Thoracic aorta (tissue), 2 donors: ENCODE measurements at places on chromosomes 11 and 22. TPM values are rescaled to one million over a fixed set of nuclear protein-coding genes. Genes with fewer than 3 reads are reported as not detected.
A peak's percentile ranks its signal among the peaks of the same experiment; 100 is the strongest.

Gene MMP7
- total RNA-seq, result not detected

Gene A4GALT
- total RNA-seq, result 77.3 TPM

Gene EXPH5
- 1.9 TPM for total RNA-seq

Gene KRTAP5-9
- total RNA-seq, result not detected

Gene ANGPTL5
- total RNA-seq, result 2.0 TPM

Gene MMP1
- 0.71 TPM for total RNA-seq

Gene GTSE1
- total RNA-seq, result 0.41 TPM

Gene GAL3ST3
- 1.1 TPM for total RNA-seq

Gene MOGAT2
- not detected for total RNA-seq

Gene DDI1
- not detected for total RNA-seq

Gene ZBTB16
- total RNA-seq, result 314 TPM

GRCh38 chr22:26461188-26461810 is 22.3 kb downstream of the HPS4 start:
- H3K27me3 ChIP-seq, result no peaks in the 10 kb centered on the region
- H3K36me3 ChIP-seq, result peaks cover 44% of the 10 kb centered on the region
- H3K4me3 ChIP-seq, result no peak overlapping the region
- H3K4me1 ChIP-seq, result no peaks in the 10 kb centered on the region

DNA sequence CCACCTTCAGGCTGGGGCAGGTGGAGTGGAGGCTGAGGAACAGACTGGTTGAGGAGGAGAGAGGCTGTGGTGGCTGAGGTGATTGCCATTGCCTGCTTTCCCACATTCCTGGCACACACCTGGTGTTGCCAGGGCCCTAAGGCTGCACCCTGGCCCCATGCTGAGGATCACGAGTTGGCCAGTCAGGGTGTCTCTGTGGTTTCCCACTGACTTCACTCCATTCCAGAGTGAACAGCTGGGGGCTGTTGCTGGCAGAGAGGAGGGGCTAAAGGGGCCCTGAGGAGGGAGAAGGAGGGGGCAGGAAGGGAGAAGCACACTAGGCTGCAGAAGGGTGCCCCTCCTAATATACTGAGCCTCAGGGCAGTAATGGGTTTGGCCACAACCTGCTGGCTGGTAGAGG is 1.8 kb downstream of the TMEM86A start:
- peaks cover 21% of the 10 kb centered on the region for H3K4me1 ChIP-seq
- H3K27me3 ChIP-seq, result no peaks in the 10 kb centered on the region
- no peak overlapping the region for H3K27ac ChIP-seq
- no peaks in the 10 kb centered on the region for H3K36me3 ChIP-seq

DNA sequence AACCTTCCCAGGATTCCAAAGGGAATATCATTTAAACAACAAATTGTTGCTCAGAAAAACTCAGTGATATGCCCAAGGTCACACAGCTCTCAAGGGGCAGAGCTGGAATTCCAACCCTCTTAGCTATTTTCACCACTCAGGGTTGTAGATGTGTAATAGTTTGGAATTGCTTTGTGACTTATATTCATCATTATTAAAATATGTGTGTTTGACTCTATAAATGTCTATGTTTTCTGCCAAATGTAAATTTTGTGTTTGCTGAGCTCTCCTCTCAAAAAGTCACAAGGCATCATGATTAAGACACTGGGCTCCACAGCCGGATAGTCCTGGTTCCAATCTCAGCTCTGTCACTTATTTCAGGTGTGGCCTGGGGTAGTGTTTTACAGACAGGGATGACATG is 407.3 kb downstream of the TMEM135 start:
- H3K27me3 ChIP-seq, result no peaks in the 10 kb centered on the region
- peaks cover 10% of the 10 kb centered on the region for H3K4me1 ChIP-seq
- no peak overlapping the region for H3K27ac ChIP-seq
- DNase-seq, result no peak

GRCh38 chr11:17668166-17668565 is 51.2 kb upstream of the MYOD1 start:
- H3K27ac ChIP-seq, result no peak overlapping the region
- H3K36me3 ChIP-seq, result no peaks in the 10 kb centered on the region
- H3K4me1 ChIP-seq, result no peaks in the 10 kb centered on the region
- H3K4me3 ChIP-seq, result no peak overlapping the region
- H3K27me3 ChIP-seq, result no peaks in the 10 kb centered on the region

GRCh38 chr11:61531044-61531443 is 22.5 kb downstream of the LRRC10B start:
- H3K27ac ChIP-seq, result no peak overlapping the region
- H3K4me3 ChIP-seq, result no peak overlapping the region
- no peaks in the 10 kb centered on the region for H3K36me3 ChIP-seq
- DNase-seq, result no peak
- no peaks in the 10 kb centered on the region for H3K27me3 ChIP-seq

DNA sequence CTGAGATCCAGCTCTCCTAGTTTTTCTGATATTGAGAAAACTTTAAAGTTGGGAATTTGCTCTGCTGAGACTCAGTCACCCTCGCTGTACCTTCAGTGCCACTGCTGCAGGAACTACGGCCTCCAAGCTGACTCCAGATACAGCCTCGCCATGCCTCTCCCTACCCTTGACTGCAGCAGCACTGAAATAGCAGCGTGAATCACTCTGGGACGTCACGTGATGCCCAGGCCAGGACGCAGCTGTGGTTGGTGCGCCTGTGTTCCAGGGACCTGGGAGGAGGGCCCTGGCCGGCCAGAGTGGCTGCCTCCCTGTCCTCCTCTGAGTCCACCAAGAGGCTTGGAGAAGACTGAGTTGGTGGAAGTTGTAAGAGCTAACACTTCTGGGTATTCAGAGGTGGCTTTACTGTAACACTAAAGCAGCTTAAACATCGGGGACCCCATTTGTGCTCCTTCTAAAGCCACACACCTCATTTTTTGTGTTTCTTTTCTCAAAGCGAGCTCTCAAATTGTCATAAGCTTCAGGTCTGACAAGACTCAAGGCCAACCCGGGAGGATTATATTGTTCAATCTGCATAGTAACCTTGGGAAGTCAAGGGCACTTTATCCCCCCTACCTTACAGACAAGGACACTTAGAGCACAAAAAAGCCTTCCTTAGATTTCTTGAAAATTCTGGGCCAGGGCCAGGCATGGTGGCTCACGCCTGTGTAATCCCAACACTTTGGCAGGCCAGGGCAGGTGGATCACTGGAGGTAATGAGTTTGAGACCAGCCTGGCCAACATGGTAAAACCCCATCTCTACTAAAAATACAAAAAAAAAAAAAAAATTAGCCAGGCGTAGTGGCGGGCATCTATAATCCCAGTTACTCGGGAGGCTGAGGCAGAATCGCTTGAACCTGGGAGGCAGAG is 4.2 kb upstream of the STIP1 start:
- H3K4me3 ChIP-seq, result peak overlapping the region; percentile 63
- H3K27me3 ChIP-seq, result no peaks in the 10 kb centered on the region
- H3K4me1 ChIP-seq, result peaks cover 25% of the 10 kb centered on the region

DNA sequence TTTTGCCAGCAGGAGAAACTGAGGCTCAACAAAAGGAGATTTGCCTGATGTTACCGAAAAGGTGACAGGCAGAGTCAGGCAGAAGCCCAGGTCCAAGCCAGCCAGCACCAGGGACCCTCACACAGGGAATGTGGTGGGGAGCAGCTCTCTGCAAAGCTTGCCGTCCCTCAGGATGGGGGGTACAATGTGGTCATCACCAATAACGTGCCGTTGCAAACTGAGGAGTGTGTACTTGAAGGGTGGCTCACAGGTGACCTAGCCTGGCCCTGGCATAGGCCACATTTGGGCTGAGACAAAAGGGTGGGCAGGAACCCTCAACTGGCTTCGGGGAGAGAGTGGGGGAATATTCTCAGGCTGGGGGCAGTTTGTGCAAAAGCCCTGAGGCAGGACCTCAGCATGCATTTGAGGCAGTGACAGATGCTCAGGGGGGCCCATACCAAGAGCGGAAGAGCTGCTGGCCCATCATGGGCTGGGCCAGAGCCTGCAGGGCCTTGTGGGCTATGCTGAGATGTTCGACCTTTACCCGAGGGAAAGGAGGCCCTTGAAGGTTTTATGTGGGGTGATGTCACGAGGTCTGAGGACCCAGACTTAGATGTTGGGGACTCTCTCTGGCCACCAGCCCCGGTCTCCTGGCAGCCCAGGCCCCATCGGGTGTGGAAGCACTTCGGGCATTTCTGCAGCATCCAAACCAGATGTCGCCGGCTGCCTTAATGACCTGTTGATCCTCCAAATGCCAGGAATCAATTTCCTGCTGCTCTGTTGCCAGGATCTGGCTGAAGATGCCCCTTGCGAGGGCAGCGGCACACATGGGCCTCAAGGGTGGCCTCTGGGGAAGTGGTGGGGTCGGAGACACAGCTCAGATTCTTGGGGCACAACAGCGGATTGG is 57.4 kb upstream of the SHISAL1 start:
- no peak overlapping the region for H3K27ac ChIP-seq
- no peaks in the 10 kb centered on the region for H3K36me3 ChIP-seq
- H3K4me1 ChIP-seq, result no peaks in the 10 kb centered on the region
- DNase-seq, result no peak
- H3K27me3 ChIP-seq, result no peaks in the 10 kb centered on the region

- no peaks in the 10 kb centered on the region for H3K36me3 ChIP-seq
- H3K4me3 ChIP-seq, result peak overlapping the region; percentile 48
- no peaks in the 10 kb centered on the region for H3K27me3 ChIP-seq
- DNase-seq, result peak; percentile 92
- H3K4me1 ChIP-seq, result peaks cover 45% of the 10 kb centered on the region
Measured at GRCh38 chr22:35376728-35377472, 4.0 kb upstream of the HMOX1 start.

DNA sequence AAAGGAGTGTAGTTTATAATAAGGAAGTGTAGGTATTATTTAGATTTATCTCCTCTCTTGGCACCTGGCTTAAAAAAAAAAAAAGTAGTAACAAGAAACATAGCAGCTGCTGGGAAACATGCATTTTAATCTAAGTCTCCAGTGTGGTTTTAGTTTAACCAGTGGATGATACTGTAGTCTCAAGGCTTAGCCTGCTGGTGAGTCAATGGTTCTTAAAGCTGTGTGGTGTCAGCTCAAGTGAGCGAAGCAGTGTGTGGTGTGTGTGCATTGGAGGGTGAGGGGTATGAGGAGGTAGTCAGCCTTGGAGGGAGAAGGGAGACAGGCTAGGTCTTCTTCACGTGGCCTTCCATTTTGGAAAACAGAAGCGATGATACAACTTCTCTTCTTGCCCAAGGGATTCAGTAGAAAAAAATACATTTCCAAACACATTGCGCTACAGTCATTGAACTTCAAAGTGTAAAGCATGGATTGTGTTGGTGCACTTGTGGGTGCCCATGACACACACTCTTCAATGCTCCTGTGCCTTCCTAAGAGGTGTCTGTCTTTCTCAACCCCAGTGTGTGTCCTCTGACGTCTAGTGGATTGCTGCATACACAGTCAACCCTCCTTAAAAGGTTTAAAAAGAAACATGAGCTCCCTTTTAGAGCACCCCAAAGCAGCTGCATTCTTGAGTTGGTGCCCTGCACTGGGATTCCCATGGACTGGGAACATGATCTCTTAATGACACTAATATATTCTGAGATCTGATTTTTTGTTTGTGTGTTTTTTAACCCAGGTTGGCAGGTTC is 40.1 kb downstream of the ZBTB16 start:
- peaks cover 40% of the 10 kb centered on the region for H3K36me3 ChIP-seq
- H3K4me3 ChIP-seq, result no peak overlapping the region
- peak overlapping the region; percentile 44 for H3K27ac ChIP-seq
- no peaks in the 10 kb centered on the region for H3K27me3 ChIP-seq
- H3K4me1 ChIP-seq, result peaks cover 96% of the 10 kb centered on the region

- no peaks in the 10 kb centered on the region for H3K36me3 ChIP-seq
- DNase-seq, result no peak
- H3K4me3 ChIP-seq, result no peak overlapping the region
- no peaks in the 10 kb centered on the region for H3K27me3 ChIP-seq
- no peak overlapping the region for H3K27ac ChIP-seq
- no peaks in the 10 kb centered on the region for H3K4me1 ChIP-seq
Measured at GRCh38 chr11:20178976-20179375, 18.7 kb upstream of the DBX1 start.

- no peaks in the 10 kb centered on the region for H3K36me3 ChIP-seq
- no peaks in the 10 kb centered on the region for H3K27me3 ChIP-seq
- peaks cover 44% of the 10 kb centered on the region for H3K4me1 ChIP-seq
- no peak overlapping the region for H3K4me3 ChIP-seq
Measured at GRCh38 chr11:75345455-75346160, 5.9 kb downstream of the ARRB1 start.

DNA sequence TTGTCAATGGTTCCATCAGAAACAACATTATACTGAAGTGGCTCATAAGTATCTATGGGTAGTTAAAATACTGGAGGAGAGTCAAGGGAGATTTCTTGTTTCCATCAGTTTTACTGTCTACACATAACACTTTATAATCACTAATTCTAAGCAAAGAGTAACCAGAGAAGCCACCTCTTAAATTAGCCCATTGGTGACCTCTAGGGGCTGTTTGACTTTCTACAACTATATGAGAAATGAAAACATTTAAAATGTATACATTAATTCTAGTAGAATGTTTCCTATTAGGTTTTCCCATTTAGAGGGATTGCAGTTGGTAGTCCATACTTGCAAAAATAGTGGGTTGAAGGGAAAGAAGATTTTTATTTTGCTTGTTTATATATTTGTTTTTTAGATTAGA is 504.3 kb downstream of the FAM181B start:
- H3K27ac ChIP-seq, result no peak overlapping the region
- H3K36me3 ChIP-seq, result no peaks in the 10 kb centered on the region
- H3K4me1 ChIP-seq, result no peaks in the 10 kb centered on the region
- no peaks in the 10 kb centered on the region for H3K27me3 ChIP-seq
- no peak overlapping the region for H3K4me3 ChIP-seq
- no peak for DNase-seq

GRCh38 chr22:40709752-40710413 is 30.6 kb downstream of the MCHR1 start:
- no peak for DNase-seq
- H3K4me3 ChIP-seq, result no peak overlapping the region
- no peak overlapping the region for H3K27ac ChIP-seq
- H3K36me3 ChIP-seq, result no peaks in the 10 kb centered on the region

GRCh38 chr11:69598147-69598546 is 42.8 kb upstream of the CCND1 start:
- no peaks in the 10 kb centered on the region for H3K4me1 ChIP-seq
- no peaks in the 10 kb centered on the region for H3K36me3 ChIP-seq
- H3K27me3 ChIP-seq, result no peaks in the 10 kb centered on the region
- no peak for DNase-seq

- no peaks in the 10 kb centered on the region for H3K27me3 ChIP-seq
- no peaks in the 10 kb centered on the region for H3K36me3 ChIP-seq
- peak overlapping the region; percentile 89 for H3K27ac ChIP-seq
Measured at GRCh38 chr11:19577976-19578619, 134.5 kb upstream of the NAV2 start.

- no peaks in the 10 kb centered on the region for H3K36me3 ChIP-seq
- H3K4me1 ChIP-seq, result no peaks in the 10 kb centered on the region
- no peak for DNase-seq
- H3K27ac ChIP-seq, result no peak overlapping the region
- H3K4me3 ChIP-seq, result no peak overlapping the region
Measured at GRCh38 chr22:48751539-48752437, 1075.9 kb downstream of the BRD1 start.
